ENCODE measurements at places on chromosomes 7 and 10.

DNA sequence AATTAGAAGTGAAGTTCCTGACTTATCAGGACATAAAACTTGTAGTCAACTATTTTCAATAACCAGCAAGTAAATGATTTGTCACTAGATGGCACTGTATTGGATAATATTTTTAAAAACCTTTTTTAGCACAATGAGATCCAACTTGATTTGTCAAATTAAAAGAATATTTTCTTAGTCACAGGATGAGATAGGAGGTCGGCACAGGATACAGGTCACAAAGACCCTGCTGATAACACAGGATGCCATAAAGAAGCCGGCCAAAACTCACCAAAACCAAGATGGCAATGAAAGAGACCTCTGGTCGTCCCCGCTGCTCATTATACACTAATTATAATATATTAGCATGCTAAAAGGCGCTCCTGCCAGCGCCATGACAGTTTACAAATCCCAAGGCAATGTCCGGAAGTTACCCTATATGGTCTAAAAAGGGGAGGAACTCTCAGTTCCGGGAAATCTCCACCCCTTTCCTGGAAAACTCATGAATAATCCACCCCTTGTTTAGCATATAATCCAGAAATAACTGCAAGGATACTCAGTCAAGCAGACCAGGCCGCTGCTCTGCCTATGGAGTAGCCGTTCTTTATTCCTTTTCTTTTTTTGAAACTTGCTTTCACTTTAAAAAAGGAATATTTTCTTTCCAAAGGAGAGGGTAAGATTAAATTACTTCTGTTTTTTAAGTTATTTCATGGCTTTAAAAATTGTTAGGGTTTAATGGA is 255.7 kb upstream of the MKLN1 start:
- no peak for DNase-seq

GRCh38 chr7:105585850-105586500 is 4.7 kb upstream of the EFCAB10 start:
- no peak for DNase-seq

DNA sequence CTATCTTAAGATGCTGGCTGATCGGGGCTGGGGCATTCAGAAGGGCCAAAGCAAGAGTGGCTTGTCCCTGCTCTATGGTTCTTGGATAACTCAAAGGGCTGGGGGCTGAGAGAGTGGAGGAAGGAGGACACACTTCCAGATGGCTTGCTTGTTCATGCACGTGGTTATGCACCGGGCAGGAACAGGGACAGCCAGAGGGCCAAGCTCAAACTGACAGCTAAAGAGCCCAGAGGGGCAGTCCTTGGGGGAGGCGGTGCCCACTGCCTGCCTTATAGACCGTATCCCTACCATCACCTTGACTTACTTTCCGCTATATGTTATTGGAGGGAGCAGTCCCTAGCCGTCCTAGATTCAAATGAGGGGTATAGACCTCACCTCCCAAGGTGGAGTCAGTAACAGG is 192.7 kb upstream of the SVIL start:
- no peak for DNase-seq

DNA sequence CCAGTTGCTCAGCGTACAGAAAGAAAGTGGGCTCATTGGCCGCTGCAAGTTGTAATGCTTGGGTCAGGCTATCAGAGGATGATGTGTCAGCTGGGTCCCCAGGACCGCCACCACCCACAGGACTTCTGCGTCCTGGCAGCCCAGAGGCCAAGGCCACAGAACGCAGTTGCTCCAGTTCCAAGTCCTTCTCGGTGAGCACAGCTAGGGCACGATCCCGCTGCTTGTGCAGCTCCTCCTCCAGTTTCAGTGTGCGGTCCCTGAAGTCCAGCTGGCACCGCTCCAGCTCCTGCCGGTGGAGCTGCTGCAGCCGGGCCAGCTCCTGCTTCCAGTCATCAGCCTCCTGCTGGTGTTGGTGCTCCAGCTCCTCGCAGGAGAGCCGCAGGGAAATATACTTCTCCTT is 3.0 kb downstream of the GCC1 start:
- no peak for DNase-seq

DNA sequence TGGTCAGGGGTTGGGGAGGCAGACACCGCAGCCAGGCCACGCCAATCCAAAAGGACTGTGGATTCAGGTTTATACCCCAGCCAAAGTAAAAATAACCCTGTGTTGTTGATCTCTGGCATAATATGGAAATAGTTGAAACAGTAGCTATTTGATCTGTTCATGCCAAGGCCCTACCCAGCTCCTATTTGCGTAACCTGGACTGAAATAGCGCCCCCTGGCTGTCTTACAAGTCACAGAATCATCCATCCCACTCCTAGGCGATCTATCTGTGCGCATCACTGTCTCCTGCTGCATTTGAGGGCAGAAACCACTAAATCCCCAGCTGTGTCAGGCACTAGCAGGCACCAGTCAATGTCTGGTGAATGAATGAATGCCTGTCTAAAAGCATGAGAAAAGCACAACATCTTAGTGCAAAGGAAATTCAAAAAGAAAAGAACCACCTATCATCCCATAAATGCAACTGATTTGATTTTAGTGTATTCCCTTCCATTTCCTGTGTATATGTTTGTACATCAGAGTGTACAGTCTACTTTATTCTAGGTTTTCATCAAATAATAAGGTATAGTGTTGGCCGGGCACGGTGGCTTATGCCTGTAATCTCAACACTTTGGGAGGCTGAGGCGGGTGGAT is 160.0 kb downstream of the SLIT1 start:
- DNase-seq = no peak

GRCh38 chr7:91228327-91228726 is 35.9 kb upstream of the FZD1 start:
- DNase-seq = no peak

GRCh38 chr10:29151005-29151404 is 137.9 kb upstream of the LYZL1 start:
- no peak for DNase-seq

DNA sequence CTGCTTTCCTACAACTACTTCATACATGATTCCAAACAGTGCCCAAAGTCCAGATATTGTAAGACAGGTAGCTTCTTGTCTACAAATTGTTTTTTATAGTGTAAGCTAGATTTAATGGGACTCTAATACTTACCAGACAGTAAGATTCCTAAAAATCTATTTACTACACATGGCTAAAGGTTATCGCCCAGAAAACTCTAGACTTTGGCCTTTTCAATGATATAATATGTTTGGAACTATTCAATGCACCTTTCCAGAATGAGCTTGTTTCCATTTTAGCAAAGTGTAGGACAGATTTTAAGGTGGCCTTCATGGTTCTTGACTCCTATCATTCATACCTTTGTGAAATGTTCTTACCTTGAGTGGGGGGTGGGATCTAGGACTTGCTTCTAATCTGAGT is 951.0 kb downstream of the SORCS1 start:
- DNase-seq = no peak

DNA sequence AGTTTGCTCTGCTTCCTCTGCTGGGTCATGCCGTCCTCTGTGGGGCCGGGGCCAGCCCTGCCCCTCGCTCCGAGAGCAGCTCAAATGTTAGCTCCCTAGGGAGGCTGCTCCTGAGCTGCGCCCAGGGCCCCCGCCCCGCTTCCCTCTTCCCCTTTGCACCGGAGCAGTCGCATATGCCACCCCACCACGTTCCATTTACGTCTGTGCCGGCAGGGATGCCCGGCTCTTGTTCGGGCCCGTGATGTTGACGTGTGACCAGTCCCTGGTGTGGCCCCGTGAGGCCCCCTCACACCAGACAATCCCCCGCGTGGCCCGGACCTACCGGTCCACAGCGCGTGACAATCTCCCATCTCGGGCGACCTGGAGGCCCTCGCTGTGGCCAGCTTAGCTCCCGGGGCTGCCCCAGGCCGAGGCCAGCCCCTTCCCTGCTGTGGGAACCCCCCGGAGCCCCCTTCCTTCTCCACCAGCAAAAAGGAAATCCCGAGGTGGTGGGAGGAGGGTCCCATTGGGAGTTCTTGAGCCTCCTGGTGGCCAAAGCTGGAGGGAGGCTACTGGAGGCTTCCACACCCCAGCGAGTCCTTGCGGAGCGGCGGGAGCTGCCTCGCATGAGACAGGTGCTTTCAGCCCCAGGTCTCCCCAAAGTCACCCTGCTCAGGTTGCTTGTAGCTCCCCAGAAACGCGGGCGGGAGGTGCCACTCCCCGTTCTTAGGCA is 15.2 kb downstream of the FAM20C start:
- no peak for DNase-seq

Measured in GM12892 (cell line).